ENCODE measurements at places on chromosomes 4 and X.

GRCh38 chr4:168129046-168129772 is 36.9 kb downstream of the ANXA10 start:
- no peak for DNase-seq

GRCh38 chr4:762211-763190 is 56.9 kb downstream of the PCGF3 start:
- no peak for DNase-seq

- DNase-seq, result no peak
Measured at GRCh38 chr4:154304679-154305078, 186.9 kb downstream of the DCHS2 start.

GRCh38 chr4:145285928-145286327 is 105.5 kb upstream of the OTUD4 start:
- DNase-seq, result no peak

DNA sequence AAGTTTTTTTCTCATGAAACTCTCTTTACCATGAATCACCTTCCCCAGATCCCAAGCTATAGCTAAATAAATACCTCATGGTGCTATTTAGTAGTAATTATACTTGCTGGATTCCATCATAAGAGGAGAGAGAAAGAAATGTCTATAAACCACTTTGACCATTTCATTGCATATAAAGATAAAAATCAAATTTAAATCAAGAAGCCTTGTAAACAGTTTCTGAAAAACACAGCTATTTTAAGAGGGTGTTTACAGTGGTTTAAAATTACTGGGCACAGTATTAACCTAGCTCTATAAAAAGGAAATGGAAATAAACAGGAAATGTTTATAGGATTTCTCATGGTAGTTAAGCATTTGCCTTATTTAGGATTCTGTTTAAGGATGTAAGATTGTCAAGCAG is 637.9 kb downstream of the ADGRL3 start:
- no peak for DNase-seq

GRCh38 chr4:41561244-41561643 is 23.3 kb downstream of the LIMCH1 start:
- DNase-seq, result no peak

DNA sequence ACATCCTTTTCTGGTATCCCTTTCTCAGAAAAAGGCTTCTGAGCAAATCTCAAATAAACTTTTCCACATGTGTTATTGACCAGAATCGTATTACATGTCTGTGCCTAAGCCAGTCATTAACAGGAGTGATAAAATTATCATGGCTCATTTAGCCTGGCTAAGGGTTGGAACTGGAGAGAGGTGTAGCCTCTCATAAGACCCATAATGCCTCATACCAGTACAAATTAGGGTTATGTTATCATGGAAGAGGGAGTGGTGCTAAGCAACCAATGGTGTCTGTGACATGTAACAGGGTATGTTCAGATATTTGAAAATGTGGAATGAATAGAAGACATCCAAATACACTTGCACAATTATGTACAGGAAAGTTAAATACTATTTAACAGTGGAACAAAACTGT is 99.6 kb upstream of the CCDC160 start:
- DNase-seq, result no peak

- no peak for DNase-seq
Measured at GRCh38 chr4:101205916-101206315, 141.4 kb downstream of the PPP3CA start.

DNA sequence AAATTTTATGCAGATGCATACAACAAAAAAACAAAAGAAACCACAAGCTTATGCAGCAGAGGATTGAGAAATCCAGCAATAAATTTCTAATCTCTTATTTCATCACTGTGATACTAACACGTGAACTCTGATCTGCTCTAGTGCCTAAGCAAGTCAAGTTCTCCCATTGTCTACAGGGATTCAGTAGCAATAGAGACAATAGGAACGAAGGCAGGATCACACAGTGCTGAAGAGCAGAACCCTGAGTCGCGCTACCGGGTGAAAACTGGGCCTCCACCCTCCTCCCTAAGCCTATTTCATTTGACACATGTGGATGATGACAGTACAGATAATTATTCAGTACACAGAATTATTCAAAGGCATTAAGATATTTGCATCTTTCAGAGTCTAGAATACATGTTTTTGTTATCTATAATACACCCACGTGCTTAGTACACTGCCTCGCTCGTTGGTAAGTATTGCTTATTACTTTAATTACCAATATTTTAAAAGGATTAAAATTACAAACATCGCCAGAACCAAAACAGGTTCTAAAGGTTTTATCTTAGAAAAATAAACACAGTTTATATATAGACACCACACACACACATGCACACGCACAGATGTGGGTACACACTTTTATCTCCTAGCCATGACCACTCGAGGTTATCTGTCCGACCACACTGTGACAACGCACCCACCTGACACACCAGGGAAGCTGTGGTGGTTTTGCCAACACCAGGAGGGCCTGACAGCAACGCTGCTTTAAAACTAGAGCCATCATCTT is 60.1 kb downstream of the RFC1 start:
- no peak for DNase-seq

- no peak for DNase-seq
Measured at GRCh38 chr4:82090717-82091116, 283.1 kb downstream of the HNRNPD start.

DNA sequence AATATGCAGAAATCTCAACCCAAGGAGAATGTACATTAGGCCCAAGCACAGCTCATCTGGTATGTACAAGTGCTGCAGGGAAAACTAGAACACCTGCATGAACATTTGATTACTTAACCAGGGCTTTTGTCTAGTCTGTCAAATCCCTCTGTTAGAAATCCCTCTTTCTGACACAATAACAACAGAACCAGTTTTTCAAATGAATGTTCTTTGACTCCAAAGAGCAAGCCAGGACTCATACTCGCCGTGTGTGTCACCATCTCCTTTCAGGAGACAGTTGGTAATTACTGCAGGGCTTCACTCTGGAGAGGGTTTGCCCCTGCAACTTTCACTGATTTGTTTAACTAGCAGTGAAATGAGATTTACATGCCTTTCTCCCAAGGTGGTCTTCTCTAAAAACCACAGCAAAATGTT is 143.0 kb upstream of the FAM241A start:
- DNase-seq, result no peak

DNA sequence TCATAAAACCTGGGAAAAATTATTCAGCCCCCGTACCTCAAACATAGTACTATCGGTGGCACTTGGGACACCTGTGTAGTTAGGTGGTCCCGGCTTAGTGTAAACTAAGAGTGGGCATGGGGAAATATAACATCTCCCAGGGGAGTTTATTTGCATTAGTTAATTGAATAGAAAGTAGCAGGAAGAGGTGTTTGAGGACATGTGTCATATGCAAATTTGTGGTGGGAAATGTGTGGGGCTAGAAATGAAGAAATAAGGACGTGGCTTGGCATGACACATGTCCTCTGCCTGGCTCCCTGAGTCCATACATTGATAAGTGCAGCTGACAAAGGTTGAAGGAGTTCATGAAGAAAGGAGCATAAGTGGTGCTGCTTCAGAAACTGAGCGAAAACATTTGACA is 483.6 kb downstream of the SH2D1A start:
- no peak for DNase-seq

DNA sequence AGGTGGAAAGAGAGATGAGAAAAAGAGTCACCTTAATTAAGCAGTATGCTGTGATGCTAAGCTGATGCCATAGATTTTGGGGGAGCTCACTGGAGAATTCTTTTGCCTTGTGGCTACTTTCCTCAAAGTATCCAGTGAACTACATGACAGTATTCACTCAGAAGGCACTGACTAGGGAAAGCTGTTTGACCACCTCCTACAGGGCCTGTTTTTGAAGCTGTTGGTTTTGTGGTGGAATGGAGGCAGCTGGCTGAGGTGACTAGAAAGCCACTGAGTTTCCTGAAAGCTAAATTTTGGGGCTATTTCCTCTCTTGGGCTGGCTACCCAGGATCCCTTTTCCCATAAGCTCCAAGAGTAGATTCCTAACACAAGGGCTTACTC is 124.8 kb upstream of the EOLA2 start:
- peak; percentile 45 for DNase-seq

DNA sequence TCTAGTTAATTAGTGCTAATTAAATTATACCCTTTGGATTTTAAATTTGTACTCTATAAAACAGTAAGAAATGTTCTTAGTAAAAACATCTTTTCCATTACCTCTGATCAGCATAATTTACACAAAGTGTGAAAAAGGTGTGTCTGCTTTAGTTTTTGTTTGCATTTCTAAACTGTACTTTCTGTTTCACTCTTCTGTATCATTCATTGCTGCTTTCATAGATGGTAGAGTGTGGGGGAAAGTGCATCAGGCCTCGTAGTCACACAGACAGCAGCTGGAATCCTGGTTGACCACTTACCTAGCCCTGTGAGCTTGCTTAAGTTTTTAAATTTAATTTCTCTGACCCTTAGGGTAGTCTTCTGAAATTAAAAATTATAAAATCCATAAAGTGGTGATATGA is 275.4 kb upstream of the PITX2 start:
- DNase-seq, result no peak

- no peak for DNase-seq
Measured at GRCh38 chrX:56503941-56504673, 59.3 kb upstream of the UBQLN2 start.

GRCh38 chr4:36043901-36044300 is 200.4 kb downstream of the ARAP2 start:
- DNase-seq, result no peak

- DNase-seq, result no peak
Measured at GRCh38 chr4:61400439-61401038, 200.4 kb downstream of the ADGRL3 start.

GRCh38 chrX:8907688-8908087 is 106.5 kb upstream of the FAM9A start:
- no peak for DNase-seq

- no peak for DNase-seq
Measured at GRCh38 chr4:48692897-48693296, 87.2 kb downstream of the FRYL start.

DNA sequence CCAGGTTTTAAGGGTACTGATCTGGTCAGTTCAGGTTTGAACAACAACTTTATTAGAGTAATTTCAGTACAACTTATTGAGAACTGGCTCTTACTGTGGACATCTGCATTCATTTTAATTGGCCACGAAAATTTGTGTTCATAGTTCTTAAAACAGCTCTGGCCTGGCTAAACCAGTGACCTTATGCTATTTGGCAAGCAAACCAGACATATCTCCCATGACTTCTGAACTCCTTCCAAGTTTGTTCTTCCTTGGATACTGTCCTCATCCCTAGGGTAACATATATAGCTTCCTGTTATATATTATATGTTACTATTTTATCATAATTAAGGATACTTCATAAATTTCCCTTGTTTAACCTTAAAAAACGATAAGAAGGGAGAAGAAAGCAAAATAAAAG is 841.9 kb downstream of the TRAM1L1 start:
- no peak for DNase-seq

DNA sequence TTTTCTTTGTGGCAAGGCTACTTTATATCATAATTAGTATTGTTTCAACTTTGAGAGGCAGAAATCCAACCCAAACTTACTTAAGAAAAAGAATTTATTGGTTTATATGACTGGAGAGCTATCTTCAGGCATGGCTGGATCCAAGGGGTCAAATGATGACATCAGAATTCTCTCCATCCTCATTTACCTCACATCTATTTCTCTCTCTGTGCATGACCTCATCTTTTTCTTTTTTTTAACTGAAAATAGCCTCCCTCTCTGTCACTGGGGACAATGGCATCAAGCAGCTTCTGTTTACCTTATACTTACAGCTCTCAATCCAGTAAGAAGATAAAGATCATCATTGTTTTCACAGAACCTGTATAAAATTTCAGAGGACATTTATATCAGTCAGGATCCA is 12.0 kb upstream of the EXOC1L start:
- no peak for DNase-seq

DNA sequence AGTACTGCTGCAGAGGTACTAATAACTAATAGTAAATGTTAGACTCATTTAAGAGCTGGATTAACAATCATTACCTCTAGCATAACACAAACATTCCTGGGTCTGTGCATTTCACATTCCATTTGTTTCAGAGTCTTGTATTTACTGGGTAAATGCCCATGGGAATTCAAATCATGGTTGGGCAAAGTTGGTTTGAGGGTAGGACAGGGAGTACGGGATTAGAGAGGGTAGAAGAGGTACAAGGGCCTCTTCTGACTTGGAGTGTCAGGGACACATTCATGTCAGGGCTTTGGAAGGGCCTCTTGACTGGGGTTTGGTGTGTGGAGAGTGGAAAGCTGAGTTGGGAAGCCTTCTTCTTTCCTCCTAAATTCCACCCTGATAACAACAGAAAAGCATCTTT is 65.9 kb downstream of the WWC2 start:
- peak; percentile 5 for DNase-seq

- no peak for DNase-seq
Measured at GRCh38 chr4:31291238-31291637, 571.1 kb downstream of the PCDH7 start.

DNA sequence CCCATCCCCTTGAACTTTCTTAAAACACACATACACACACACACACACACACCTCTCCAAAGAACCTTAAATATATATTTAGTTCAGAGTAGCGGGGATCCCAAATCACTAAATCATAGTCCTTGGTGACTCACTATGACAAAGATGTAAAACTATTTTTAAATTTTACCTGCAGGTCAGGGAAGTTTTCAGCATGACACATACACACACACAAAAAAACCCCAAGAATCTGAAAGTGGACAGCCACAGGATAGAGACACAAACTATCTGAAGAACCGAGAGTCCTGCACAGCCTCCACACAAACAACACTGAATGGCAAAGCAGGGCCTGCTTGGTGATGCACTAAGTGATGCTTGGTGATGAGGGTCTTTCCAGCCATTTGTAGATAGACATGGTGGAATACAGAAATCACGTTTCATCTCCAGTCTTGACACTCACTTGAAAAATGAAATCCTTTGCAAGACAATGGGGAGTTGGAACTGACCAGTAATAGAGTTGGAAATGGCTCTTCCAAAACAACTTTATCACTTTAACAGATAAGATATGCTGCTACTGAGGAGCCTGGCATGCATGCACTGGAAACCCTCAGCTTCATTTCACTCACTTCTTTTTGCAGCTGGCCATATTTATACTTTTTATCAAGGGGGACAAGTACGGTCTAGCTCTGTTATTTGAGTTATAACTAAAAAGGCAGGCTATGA is 307.3 kb downstream of the RAPGEF2 start:
- no peak for DNase-seq

Data from DMS79 treated with DMSO at 0.1 percent for 48 hours (cell line).